ENCODE measurements at places on chromosomes 1 and 21. TPM values are rescaled to one million over a fixed set of nuclear protein-coding genes. Genes with fewer than 3 reads are reported as not detected.

Gene EFNA3
- polyA plus RNA-seq: 1.8 TPM

Gene PALMD
- polyA plus RNA-seq: 10.5 TPM

- H3K27me3 ChIP-seq: no peaks in the 10 kb centered on the region
- H3K4me3 ChIP-seq: no peak overlapping the region
- no peak for DNase-seq
- no peak overlapping the region for H3K27ac ChIP-seq
Measured at GRCh38 chr21:35942211-35943144, 117.8 kb downstream of the SETD4 start.

- no peaks in the 10 kb centered on the region for H3K36me3 ChIP-seq
- DNase-seq: no peak
- H3K4me1 ChIP-seq: no peaks in the 10 kb centered on the region
- peaks cover 62% of the 10 kb centered on the region for H3K27me3 ChIP-seq
- H3K4me3 ChIP-seq: no peak overlapping the region
Measured at GRCh38 chr1:67059346-67059745, 5.4 kb upstream of the SLC35D1 start.

DNA sequence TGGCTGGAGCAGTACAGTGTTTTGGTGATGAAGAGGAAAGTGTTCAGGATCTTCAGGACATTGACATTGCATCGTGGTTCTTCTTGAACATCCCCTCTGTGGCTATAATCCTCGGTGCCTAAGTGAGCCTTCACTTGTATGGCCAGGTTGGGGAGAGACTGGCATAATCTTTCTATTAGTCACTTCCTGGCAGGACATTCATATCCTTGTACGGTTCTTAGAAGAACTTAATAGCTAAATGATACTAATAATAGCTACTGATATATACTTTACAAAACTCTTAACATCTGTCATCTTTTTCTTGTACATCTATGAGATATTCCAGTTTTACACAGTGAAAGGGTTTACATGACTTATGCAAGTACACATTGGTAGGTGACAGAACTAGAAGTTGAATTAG is 35.8 kb downstream of the CELF3 start:
- no peak for DNase-seq
- peaks cover 23% of the 10 kb centered on the region for H3K36me3 ChIP-seq
- no peak overlapping the region for H3K27ac ChIP-seq
- no peaks in the 10 kb centered on the region for H3K27me3 ChIP-seq
- H3K4me1 ChIP-seq: no peaks in the 10 kb centered on the region
- no peak overlapping the region for H3K4me3 ChIP-seq

GRCh38 chr1:209190591-209191261 is 392.8 kb upstream of the CAMK1G start:
- DNase-seq: peak; percentile 62
- no peaks in the 10 kb centered on the region for H3K27me3 ChIP-seq
- H3K27ac ChIP-seq: no peak overlapping the region
- H3K36me3 ChIP-seq: no peaks in the 10 kb centered on the region
- no peak overlapping the region for H3K4me3 ChIP-seq

DNA sequence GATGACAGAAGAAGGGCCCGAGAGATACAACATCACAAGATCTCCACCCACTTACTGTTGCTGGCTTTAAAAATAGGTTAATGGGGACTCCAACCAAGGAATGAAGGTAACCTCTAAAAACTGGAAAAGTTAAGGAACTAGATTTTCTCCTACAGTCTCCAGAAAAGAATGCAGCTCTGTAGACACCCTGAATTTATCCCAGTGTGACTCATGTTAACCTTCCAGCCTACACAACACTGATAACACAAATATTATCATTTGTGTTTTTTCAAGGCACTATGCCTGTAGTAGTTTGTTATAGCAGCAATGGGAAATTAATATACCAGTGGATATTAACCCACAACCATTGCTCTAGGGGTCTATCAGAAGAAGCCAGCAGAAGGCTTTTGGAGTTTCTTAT is 730.7 kb upstream of the ZP4 start:
- no peak overlapping the region for H3K27ac ChIP-seq
- H3K4me1 ChIP-seq: no peaks in the 10 kb centered on the region
- no peak overlapping the region for H3K4me3 ChIP-seq
- no peaks in the 10 kb centered on the region for H3K36me3 ChIP-seq
- no peak for DNase-seq
- no peaks in the 10 kb centered on the region for H3K27me3 ChIP-seq

DNA sequence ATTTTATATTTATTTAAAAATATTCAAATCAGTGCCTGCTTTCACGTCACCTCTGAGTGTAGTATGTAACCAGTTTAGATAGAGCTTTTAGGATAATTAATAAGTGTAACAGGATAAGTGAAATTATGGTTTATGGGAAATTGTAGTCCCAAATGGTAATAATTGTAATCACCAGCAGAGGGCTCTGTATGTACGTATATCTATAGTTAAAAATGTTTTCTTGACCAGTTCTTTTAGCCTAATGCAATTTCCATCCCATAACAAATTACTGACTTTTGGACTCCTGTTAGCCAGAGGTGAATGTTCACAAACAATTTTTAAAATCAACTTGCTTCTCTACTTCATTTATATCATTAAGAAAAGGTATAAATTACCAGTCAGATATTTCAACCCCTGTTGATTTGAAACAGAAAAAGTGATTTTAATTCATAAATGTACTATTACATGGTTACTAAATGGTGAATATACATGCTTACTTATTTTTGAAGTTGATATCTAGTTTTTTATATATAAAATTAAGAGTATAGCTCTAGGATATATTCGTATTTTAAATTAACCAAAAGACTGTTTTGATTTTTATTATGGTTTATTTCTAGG is 25.3 kb downstream of the SLC30A7 start:
- no peak overlapping the region for H3K27ac ChIP-seq
- peaks cover 10% of the 10 kb centered on the region for H3K4me1 ChIP-seq
- H3K27me3 ChIP-seq: no peaks in the 10 kb centered on the region
- no peak for DNase-seq
- peaks cover 17% of the 10 kb centered on the region for H3K36me3 ChIP-seq
- no peak overlapping the region for H3K4me3 ChIP-seq

- no peaks in the 10 kb centered on the region for H3K4me1 ChIP-seq
- no peak overlapping the region for H3K27ac ChIP-seq
- no peak overlapping the region for H3K4me3 ChIP-seq
- no peak for DNase-seq
- no peaks in the 10 kb centered on the region for H3K36me3 ChIP-seq
Measured at GRCh38 chr1:59096501-59096900, 200.4 kb upstream of the FGGY start.

DNA sequence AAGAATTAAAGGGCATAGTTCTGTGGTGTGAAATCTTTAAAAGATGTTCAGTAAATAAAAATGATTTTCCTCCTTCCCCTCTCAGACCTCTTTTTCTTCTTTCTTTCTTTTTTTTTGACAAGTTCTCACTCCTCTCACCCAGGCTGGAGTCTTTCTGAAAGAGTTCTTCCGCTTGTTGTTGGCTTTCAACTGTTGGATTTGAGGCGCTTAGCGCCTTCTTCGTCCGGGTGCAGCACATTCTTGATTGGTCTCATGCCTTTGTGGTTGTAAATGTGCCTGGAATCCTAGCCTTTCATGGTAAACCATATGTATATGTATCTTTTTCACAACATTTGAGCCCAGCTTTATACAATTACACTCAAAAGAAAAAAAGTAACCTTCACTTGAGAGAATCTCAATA is 980 bp upstream of the METTL18 start:
- H3K27me3 ChIP-seq: no peaks in the 10 kb centered on the region
- peaks cover 10% of the 10 kb centered on the region for H3K4me1 ChIP-seq
- no peak overlapping the region for H3K27ac ChIP-seq
- no peaks in the 10 kb centered on the region for H3K36me3 ChIP-seq
